ENCODE measurements at places on chromosomes 11 and 22.

DNA sequence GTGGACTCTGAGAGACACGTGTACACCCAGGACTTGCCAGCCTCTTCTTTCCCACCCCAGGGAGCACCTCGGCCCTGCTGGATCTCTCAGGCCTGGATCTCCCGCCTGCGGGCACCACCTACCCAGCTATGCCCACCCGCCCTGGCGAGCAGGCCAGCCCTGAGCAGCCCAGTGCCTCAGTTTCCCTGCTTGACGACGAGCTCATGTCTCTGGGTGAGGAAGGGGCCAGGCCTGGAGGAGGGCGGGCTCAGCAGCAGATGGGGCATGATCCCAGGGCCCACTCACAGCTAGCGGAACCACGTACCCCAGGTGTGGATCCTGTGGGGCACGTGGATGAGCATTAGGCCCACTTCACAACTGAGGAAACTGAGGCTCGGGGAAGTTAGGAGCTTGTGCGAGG lies 13.7 kb upstream of the SH3BP1 start:
- no peak for DNase-seq

- DNase-seq: no peak
These were observed 2.1 kb downstream of the MFRP start for GRCh38 chr11:119344291-119345010.

DNA sequence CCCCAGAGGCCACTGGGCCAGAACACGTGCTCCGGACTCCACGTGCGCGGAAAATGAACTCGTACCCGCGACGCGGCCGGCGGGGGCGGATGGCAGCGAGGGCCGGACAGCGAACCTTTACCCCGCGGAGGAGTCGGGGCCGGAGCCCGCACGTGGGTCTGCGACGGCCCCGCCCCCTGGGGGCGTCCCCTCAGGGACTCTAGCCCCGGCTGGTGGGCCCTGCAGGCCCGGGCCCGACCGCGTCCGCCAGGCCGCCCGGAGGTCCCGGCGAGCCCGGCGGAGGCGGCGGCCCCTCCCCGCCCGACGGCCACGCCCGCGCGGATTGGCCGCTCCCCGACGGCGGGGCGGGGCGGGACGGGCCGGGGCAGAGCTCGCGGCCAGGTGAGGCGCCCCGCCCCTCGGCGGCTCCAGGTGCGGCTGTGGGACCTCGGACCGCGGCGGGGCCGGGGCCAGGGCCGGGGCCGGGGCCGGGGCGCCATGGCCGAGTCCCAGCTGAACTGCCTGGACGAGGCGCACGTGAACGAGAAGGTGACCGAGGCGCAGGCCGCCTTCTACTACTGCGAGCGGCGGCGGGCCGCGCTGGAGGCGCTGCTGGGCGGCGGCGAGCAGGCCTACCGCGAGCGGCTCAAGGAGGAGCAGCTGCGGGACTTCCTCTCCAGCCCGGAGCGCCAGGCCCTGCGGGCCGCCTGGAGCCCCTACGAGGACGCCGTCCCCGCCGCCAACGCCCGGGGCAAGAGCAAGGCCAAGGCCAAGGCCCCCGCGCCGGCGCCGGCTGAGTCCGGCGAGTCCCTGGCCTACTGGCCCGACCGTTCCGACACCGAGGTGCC lies at the start of gene FAM83F:
FAM83F (plus strand) TSS at position 389 of the 827 bp plus-strand sequence; CDS start at position 478, 89 bp downstream.
- DNase-seq: no peak

- no peak for DNase-seq
These were observed 4.3 kb upstream of the SERHL2 start for GRCh38 chr22:42549331-42550060.

GRCh38 chr22:49946612-49947295 lies 13.8 kb upstream of the PIM3 start:
- DNase-seq: no peak

GRCh38 chr11:67470337-67471002 lies 1.4 kb upstream of the TMEM134 start:
- no peak for DNase-seq

GRCh38 chr11:78748918-78749690 lies 174.4 kb upstream of the NARS2 start:
- DNase-seq: no peak

DNA sequence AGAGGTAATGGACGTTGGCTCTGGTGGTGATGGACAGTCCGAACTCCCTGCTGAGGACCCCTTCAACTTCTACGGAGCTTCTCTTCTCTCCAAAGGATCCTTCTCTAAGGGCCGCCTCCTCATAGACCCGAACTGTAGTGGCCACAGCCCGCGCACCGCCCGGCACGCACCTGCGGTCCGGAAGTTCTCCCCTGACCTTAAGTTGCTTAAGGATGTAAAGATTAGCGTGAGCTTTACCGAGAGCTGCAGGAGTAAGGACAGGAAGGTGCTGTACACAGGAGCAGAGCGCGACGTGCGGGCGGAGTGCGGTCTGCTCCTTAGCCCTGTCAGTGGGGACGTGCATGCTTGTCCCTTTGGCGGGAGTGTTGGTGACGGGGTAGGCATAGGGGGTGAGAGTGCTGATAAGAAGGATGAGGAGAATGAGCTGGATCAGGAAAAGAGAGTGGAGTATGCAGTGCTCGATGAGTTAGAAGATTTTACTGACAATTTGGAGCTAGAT lies 6.1 kb downstream of the DGCR8 start:
- DNase-seq: no peak

Measured in GM19239 (cell line).